ENCODE measurements at places on chromosomes 1 and 21.

DNA sequence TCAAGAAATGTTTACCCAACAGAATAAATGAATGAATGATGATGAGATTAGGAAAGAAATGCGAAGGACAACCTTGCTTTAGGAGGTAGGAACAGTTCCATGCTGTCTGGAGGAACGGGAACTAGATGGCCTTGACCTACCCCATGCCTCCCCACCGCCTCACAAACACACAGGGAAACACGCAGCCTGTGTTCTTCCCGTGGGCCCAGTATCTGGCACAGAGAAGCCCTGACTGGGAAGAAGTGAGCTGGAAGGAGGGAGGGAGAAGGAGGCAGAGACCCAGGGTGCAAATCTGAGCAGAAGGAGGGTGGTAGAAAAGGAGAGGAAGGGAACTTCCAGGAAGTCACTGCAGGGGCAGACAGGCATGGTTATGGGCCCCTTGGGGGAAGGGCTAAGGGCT lies 3.5 kb upstream of the ADORA1 start:
- DNase-seq, result no peak

DNA sequence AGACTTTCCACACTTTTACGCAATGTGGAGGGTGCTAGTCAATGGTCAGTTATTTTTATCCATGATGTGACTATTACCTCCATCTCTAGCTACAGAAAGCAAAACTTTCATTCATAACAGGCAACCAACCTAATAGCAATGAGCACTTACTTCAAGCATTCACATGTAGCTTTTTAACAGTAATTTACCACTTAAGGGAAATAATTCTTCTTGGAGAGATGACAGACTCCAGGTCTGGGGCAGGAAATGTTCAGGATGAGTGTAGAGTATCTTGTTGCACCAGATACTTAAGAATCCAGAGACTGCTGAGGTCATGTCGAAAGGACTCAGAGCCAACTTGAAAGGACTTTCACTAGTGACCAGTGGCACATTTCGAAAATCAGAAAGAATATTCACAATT lies 347.6 kb downstream of the CHRM3 start:
- no peak for DNase-seq

GRCh38 chr1:210293171-210293607 lies 35.5 kb upstream of the HHAT start:
- DNase-seq, result peak; percentile 74

- DNase-seq, result peak; percentile 27
Observed at GRCh38 chr1:65068202-65069010, 79.6 kb upstream of the AK4 start.

- peak; percentile 20 for DNase-seq
Observed at GRCh38 chr1:161840363-161840762, 74.2 kb downstream of the ATF6 start.

DNA sequence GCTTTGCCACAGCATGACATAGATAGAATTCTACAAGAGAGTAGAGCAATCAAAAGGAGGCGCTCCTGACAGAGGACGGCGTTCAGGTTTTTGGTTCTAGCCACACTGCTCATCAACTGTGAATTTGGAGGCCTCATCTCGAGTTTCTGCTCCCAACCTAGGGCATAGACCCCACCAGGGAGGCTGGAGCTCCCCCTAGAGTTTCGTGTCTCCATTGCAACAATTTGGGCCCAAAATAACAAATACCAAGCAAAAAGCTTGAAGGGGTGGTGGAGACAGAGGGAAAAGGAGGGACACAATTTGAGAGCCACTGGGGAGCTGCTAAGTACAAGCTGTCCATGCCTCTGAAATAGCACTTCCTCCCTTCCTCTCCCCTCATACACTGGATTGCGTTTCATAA lies 297.0 kb downstream of the GPATCH2 start:
- DNase-seq, result peak; percentile 3

- DNase-seq, result peak; percentile 91
Observed at GRCh38 chr1:211951856-211952255, 83.5 kb downstream of the INTS7 start.

- no peak for DNase-seq
Observed at GRCh38 chr1:9245661-9246060, 11.1 kb downstream of the H6PD start.

DNA sequence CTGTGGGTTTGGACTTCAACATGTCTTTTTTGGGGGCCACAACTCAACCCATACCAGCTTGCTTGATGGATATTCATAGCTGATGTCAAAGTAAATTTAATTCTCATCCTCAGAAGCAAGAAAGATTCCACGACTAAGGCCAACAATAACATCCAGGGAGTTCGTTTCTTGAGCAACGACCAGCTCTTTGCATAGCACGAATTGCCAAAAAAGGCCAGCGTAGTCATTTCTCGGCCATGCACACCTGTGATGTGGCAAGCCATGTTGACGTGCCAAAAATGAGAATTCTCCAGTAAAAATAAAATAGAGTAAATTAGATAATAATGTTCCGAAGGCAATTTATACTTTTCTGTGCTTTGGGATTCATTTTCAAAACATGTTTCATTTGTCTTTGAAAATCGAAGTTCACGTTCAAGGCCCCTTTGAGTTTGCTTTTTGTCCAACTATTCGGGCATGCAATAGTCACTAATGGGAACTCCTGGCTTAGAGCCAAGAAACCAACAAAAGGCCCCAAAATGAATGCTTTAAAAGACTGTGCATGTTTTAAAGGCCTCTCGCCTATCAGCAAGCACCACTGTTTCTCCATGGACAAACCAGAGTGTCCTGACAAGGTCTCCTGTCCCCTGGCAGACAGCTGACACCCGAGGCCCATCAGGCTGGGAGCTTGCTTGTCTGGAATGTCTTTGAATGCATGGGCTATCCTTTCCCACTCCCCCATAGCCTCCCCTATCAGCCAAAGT lies 14.4 kb upstream of the IGSF5 start:
- no peak for DNase-seq

- no peak for DNase-seq
Observed at GRCh38 chr1:40413527-40414252, 36.6 kb upstream of the ZFP69B start.

DNA sequence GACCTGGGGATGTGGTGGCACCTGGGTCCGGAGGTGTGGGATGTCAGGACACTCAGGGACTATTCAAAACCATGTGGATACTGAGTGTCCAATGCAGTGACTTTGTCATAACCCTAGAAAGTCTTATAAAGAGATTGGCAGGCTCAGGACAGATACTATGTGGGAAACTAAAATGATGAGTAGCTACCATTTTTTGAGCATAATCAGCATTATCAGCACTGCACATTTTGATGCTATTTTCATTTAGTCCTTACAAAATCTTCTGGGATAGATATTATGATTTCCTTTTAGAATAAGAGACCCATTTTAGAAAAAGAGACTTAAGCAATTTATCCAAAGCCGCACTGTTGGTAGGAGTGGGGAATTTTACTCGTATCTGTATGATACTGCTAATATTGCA lies 93.4 kb downstream of the DNM3 start:
- no peak for DNase-seq

GRCh38 chr1:115062542-115063004 lies 26.7 kb downstream of the TSPAN2 start:
- peak; percentile 98 for DNase-seq

- no peak for DNase-seq
Observed at GRCh38 chr1:34655875-34656240, 99.0 kb upstream of the GJB5 start.

DNA sequence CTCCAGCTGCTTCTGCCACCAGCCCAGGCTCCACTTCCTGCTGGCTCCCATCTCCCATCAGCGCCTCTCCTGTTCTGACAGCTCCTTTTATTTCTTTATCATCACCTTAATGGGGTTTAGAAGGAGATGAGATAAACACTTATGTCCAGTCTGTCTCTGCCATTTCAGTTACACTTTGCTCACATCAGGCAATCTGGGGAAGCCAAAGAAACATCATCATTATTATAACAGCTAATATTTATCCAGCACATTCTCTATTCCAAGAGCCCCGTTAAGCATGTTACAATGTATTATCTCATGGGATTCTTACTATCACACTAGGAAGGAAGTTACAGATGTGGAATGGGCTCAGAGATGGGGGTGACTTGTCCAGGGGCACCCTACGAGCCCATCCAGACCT lies 31.2 kb downstream of the DMRTB1 start:
- no peak for DNase-seq
